ENCODE measurements at places on chromosomes 1 and 21.
A peak's percentile ranks its signal among the peaks of the same experiment; 100 is the strongest.

DNA sequence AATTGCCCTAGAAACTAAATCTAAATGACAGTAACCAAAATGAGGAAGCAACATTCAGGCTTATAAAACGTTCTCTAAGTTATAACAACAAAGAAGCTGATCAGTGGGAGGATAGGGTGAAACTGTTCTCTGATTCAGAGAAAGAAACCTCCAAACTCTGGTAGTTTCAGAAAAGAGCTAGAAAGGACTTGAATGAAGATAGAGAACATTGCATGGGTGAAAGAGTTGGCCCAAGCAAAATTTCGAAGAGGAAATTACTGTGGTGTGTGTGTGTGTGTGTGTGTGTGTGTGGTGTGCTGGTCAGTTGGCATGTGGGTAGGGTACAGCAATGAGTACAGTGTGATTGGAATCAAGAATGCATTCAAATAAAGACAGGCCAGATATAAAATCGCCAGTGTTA lies 16.5 kb upstream of the SPAG17 start:
- DNase-seq = no peak

DNA sequence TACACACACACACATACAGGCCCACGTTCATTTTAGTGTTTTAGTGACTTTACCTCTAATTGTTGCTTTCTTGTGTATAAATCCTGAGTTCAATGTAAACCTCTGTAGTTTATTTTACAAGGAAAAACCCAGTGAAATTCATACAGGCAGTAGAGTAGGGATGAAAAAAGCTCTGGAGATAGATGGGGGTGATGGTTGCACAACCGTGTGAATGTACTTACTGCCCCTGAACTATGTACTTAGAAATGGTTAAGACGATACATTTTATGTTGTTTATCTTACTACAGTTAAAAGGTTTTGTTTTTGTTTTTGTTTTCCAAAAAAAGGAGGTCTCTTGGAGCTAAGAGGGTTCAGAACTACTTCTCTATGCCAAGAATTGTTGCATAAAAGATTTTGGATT lies 29.7 kb upstream of the PRDM15 start:
- no peak for DNase-seq

DNA sequence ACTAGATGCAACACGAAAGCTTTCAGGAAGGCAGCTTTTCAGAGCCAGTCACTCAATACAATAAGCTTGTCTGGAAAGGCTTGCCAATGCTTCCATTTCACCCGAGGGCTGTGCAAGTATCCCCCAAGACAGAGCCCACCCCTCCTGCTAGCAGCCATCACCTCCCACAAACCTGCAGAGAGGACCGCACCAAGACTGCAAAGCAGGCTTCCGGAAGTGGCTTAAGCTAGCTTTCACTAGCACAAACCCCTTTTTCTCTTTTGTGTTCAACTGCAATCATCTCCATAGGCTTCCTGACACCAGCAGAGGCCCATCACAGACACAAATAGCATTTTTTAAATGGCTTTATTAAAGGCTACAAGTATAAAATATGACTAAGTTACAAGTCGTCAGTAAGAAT lies 31.5 kb downstream of the C1orf198 start:
- DNase-seq = no peak

DNA sequence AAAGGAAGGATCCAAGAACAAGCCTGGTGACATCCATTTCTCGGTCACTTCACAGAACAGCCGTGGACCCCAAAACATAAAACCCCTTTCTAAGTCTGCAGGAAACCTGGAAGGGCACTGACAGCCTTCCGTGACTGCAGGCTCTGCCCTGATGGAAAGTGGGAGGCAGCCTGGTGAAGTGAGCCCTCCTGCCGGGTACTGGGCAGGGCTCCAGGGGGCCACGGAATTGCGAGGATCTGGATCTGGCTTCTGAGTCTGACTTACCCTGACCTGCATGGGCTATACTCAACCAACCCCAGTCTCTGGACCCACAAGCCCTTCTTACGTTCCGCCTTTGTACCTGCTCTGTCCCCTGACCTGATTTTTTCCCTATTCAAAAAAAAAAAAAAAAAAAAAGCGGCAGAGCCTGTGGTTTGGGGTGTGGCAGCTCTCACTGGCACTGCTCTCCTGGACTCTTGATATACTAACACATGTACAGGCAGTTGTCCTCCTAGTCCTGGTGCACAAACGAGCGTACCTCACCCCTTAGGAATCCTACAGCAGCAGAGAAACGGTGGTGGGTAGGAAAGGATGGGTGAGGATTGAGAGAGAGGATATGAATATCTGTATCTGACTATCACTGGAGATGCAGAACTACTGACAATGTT lies 82.9 kb downstream of the BEND5 start:
- no peak for DNase-seq

GRCh38 chr1:117076648-117077047 lies 16.5 kb downstream of the TTF2 start:
- no peak for DNase-seq

- no peak for DNase-seq
Measured at GRCh38 chr1:159100589-159100988, 24.0 kb upstream of the AIM2 start.

GRCh38 chr1:239976130-239976968 lies 115.3 kb upstream of the FMN2 start:
- DNase-seq = peak; percentile 13

- DNase-seq = no peak
Measured at GRCh38 chr21:35375115-35375514, 326.0 kb upstream of the RUNX1 start.
